ENCODE measurements at places on chromosomes 7 and 10. TPM values are rescaled to one million over a fixed set of nuclear protein-coding genes. Genes with fewer than 3 reads are reported as not detected.
A peak's percentile ranks its signal among the peaks of the same experiment; 100 is the strongest.

DNA sequence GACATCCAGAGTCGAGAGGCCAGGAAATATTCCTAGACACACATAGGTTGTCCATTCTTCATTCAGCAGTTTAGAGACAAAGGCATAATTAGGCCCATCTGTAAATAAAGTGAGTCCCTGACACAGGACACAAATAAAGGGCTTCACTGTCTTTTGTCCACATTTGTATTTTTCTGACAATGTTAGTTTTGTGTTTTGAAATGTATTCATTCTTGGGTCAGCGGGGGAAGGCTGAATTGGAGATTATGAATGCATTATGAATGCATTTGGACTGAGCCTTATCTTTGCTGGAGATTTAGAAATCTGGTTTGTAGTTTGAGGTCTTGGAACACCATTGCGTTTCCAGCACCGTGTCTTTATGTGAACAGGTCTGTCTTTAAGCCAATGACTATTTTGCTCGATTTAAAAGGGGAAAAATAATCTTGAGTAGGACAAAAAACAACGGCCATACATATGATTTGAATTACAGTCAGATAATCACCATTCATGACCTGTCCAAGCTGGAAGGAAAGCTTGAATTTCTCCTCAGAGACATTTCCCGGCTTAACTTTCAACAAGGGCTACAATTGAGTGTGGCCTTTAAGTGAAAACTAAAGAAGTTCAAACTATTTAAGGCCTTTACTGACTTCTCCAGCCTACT is 334.8 kb downstream of the WDR11 start:
- DNase-seq = no peak
- no peak overlapping the region for H3K4me3 ChIP-seq
- H3K4me1 ChIP-seq = no peaks in the 10 kb centered on the region

GRCh38 chr10:50629495-50630122 is 5.9 kb upstream of the SGMS1 start:
- H3K27me3 ChIP-seq = no peaks in the 10 kb centered on the region
- H3K27ac ChIP-seq = no peak overlapping the region
- H3K36me3 ChIP-seq = no peaks in the 10 kb centered on the region
- DNase-seq = no peak
- no peak overlapping the region for H3K4me3 ChIP-seq
- H3K4me1 ChIP-seq = peaks cover 10% of the 10 kb centered on the region

DNA sequence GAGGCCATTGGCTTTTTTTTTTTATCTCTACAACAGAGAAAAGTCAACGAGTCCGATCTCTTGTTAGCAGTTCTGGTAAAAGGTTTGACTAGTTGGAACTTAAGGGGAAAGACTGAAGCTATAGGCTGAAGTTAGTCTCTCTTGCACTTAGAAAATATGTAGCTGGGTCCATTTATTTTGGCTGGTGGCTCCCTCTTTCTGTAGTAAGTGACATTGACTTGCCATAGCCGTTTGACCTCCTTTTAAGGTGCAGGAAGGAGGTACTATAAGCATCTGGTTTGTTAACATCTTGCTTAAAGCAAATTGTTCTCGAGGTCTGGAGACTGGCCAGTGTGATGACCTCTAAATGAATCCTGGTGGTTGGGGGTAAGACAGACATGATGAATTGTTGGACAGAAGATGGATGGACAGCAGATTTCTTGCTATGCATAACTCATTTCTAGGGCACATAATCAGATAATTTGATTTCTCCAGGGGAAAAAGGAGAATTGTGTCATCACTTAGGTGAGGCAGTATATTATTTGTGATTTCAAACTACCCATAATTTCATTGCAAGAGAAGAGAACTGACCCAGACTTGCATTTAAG is 356.3 kb upstream of the GALNT17 start:
- no peak for DNase-seq
- H3K27ac ChIP-seq = no peak overlapping the region
- H3K4me1 ChIP-seq = no peaks in the 10 kb centered on the region
- no peaks in the 10 kb centered on the region for H3K27me3 ChIP-seq

Gene EPHA1
- 11.6 TPM for total RNA-seq

- H3K27me3 ChIP-seq = no peaks in the 10 kb centered on the region
- no peak for DNase-seq
- no peaks in the 10 kb centered on the region for H3K36me3 ChIP-seq
Observed at GRCh38 chr7:120023494-120024167, 249.3 kb upstream of the KCND2 start.

Gene GNAT3
- total RNA-seq = not detected

Gene OPN1SW
- not detected for total RNA-seq

DNA sequence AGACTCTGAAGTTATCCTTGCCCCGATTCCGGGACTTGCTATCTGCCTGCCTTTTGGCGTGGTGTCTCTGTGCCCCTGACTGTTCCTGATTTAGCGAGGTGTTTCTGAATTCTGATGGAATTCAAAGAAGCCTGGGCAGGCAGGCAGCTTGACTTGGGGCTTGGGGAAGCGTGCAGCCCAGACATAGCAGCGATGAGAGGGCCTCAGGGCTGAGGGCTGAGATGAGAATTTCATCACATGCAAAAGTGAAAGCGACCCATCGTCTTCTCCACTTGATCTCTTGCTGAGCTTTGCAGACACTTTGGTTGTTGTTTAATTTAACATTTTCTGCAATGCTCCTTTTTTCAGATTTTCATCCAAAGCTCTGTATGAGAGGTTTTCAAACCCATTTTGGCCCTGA is 57.8 kb downstream of the TCF7L2 start:
- H3K36me3 ChIP-seq = no peaks in the 10 kb centered on the region
- peaks cover 2% of the 10 kb centered on the region for H3K4me1 ChIP-seq
- no peaks in the 10 kb centered on the region for H3K27me3 ChIP-seq
- DNase-seq = no peak
- H3K4me3 ChIP-seq = no peak overlapping the region
- H3K27ac ChIP-seq = no peak overlapping the region

Gene GPR15LG
- total RNA-seq = not detected

GRCh38 chr10:114576716-114577115 is 81.4 kb downstream of the ABLIM1 start:
- no peaks in the 10 kb centered on the region for H3K27me3 ChIP-seq
- H3K4me1 ChIP-seq = peaks cover 10% of the 10 kb centered on the region
- DNase-seq = no peak
- no peak overlapping the region for H3K4me3 ChIP-seq

Gene ZNF727
- 3.4 TPM for total RNA-seq

DNA sequence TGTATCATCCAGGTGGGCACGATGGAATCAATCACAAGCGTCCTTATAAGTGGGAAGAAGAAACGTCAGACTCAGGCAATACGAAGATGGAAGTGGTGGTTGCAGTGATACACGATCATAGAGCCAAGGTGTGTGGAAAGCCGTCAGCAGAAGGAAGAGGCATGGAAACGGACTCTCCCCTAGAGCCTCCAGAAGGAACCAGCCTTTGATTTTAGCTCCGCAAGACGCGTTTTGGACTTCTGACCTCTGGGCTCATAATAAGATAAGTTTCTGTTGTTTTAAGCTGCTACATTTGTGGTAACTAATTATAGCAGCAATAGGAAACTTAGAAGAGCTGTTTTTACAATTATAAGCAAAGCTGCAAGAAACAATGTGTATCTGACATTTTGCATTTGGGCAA is 14.8 kb downstream of the FANK1 start:
- H3K27me3 ChIP-seq = no peaks in the 10 kb centered on the region
- no peaks in the 10 kb centered on the region for H3K4me1 ChIP-seq
- no peaks in the 10 kb centered on the region for H3K36me3 ChIP-seq
- H3K27ac ChIP-seq = no peak overlapping the region
- DNase-seq = no peak

DNA sequence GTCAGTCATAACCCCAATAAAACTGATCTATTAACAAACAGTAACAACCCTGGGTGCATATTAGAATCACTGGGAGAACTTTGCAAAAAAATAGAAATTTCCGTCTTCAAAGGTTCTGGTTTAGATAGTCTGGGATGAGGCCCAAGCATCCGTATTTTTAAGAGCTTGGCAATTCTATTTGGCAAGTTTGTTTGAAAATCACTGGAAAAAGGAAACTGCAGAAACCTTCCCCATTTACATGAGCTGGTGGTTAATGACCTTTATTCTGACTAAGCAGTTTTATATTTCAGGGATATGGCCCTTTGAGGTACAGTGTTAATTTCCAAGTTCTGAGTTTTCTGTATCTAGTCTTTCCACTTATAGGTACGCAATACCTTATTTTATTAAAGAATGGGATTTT is 115.8 kb upstream of the PRR15 start:
- no peak overlapping the region for H3K4me3 ChIP-seq
- H3K27me3 ChIP-seq = no peaks in the 10 kb centered on the region

Gene IL6
- 9.4 TPM for total RNA-seq

- no peak overlapping the region for H3K4me3 ChIP-seq
- H3K27ac ChIP-seq = no peak overlapping the region
- no peaks in the 10 kb centered on the region for H3K36me3 ChIP-seq
- H3K4me1 ChIP-seq = no peaks in the 10 kb centered on the region
- no peak for DNase-seq
- no peaks in the 10 kb centered on the region for H3K27me3 ChIP-seq
Observed at GRCh38 chr7:121689749-121690148, 183.2 kb upstream of the PTPRZ1 start.

Gene SPDYE9
- total RNA-seq = not detected

Gene TAS2R3
- total RNA-seq = 2.7 TPM

- no peak for DNase-seq
- H3K4me1 ChIP-seq = no peaks in the 10 kb centered on the region
- no peak overlapping the region for H3K27ac ChIP-seq
- H3K36me3 ChIP-seq = no peaks in the 10 kb centered on the region
- H3K4me3 ChIP-seq = no peak overlapping the region
Observed at GRCh38 chr7:131691454-131692130, 135.2 kb upstream of the PODXL start.

Gene POLD2
- 115 TPM for total RNA-seq

Gene BAMBI
- total RNA-seq = 7.5 TPM

- no peak overlapping the region for H3K27ac ChIP-seq
- DNase-seq = no peak
- H3K36me3 ChIP-seq = no peaks in the 10 kb centered on the region
- no peak overlapping the region for H3K4me3 ChIP-seq
- H3K4me1 ChIP-seq = no peaks in the 10 kb centered on the region
- no peaks in the 10 kb centered on the region for H3K27me3 ChIP-seq
Observed at GRCh38 chr10:93639791-93640190, 27.5 kb downstream of the PDE6C start.

DNA sequence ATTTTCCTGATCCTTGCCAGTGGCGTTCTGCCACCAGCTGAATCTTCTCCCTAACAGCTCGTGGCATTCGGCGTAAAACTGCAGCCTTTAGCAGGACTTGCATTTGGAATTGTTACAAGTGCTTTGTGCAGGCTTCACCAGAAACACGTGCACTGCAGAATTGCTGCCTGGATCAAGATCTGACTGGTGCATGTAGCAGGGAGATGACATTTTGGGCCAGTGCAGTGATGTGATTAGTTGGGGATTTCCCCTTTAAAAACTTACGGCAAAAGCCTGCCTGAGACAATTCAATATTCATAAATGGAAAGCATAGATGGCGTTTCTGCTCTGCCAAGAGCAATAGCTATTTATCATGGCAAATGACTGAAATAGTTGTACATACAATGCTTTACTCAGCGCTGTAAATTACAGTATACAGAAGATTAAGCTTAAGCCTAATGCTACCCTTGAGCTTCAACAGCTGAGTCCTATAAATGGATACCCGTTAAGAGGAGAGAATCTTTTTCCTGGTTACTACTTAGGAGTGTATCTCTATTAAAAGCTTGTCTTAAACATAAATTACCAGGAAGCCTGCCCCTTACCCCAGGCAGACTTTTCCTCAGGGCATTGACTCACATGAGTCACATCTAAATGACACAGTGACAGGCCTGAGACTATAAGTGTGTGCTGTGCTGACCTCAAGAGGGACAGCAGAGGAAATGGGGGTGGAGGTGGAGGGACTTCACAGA is 106.3 kb downstream of the ATXN7L1 start:
- no peak overlapping the region for H3K27ac ChIP-seq
- no peak for DNase-seq
- H3K36me3 ChIP-seq = no peaks in the 10 kb centered on the region
- H3K4me1 ChIP-seq = no peaks in the 10 kb centered on the region
- H3K4me3 ChIP-seq = no peak overlapping the region
- H3K27me3 ChIP-seq = no peaks in the 10 kb centered on the region

- no peaks in the 10 kb centered on the region for H3K4me1 ChIP-seq
- no peak overlapping the region for H3K27ac ChIP-seq
- no peak for DNase-seq
- no peak overlapping the region for H3K4me3 ChIP-seq
- no peaks in the 10 kb centered on the region for H3K27me3 ChIP-seq
Observed at GRCh38 chr7:2036786-2037185, 196.0 kb downstream of the MAD1L1 start.

DNA sequence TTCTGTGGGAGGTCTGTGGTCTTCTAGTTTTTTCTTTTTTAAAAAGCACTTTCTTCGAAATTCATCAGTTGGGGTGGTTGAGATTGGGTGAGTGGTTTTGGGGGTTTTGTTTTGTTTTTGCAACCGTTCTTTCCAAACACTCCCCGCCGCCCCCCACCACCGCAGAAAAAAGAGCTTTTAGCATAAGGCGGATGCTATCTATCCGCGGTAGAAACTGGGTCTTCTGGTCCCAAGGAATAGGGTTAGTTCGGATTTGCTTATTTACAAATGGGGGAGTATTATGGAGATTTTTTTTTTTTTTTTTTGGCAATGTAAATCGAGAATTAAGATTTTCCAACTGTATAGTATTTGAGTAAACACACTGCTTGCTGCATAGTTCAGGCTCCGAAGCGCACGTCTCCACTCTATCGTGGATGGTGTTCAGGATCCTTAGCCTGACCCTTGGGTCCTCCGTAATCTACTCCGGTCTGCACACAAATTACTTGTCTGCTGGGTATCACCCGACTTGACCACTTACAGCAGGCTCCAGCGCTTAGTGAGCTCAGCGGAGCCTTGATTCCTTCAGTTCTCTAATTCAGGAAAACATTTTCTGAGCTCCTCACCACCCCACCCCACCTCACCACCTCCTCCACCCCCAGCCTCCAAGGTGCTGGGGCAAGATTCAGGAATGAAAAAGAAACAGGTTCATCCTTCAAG is 757 bp upstream of the NRCAM start:
- peak overlapping the region; percentile 43 for H3K4me3 ChIP-seq
- H3K36me3 ChIP-seq = no peaks in the 10 kb centered on the region
- H3K27ac ChIP-seq = no peak overlapping the region
- no peak for DNase-seq
- peaks cover 94% of the 10 kb centered on the region for H3K27me3 ChIP-seq

GRCh38 chr10:110535958-110536891 is 31.3 kb upstream of the SMC3 start:
- no peaks in the 10 kb centered on the region for H3K27me3 ChIP-seq
- no peaks in the 10 kb centered on the region for H3K36me3 ChIP-seq
- H3K27ac ChIP-seq = no peak overlapping the region
- no peak overlapping the region for H3K4me3 ChIP-seq

Gene NUPR2
- 0.99 TPM for total RNA-seq
